ENCODE measurements at places on chromosomes 1 and 21.

DNA sequence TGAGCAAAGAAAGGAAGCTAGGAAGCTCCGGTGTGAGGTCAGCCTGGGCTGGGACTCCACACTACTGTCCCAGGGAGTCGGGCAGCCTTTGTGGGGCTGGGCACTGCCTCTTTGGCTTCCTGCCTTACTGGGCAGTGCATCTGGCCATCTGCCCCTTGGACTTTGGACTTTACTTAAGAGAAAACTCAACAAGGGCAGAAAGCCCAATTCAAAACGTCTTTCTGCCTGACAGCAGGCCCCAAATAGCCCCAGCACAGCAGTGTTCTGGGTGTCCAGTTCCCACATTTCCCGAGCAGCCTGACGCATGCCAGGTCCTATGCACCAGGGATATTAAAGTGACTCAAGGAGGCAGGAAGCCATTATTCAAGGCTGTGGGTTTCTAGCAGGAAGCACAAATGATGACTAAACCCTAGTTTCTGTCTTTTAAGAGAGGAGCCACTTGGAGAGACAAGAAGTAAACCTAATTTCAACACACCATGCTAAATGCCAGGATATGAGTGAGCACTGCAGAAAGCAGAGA lies 37.9 kb upstream of the EDEM3 start:
- DNase-seq, result peak; percentile 82

DNA sequence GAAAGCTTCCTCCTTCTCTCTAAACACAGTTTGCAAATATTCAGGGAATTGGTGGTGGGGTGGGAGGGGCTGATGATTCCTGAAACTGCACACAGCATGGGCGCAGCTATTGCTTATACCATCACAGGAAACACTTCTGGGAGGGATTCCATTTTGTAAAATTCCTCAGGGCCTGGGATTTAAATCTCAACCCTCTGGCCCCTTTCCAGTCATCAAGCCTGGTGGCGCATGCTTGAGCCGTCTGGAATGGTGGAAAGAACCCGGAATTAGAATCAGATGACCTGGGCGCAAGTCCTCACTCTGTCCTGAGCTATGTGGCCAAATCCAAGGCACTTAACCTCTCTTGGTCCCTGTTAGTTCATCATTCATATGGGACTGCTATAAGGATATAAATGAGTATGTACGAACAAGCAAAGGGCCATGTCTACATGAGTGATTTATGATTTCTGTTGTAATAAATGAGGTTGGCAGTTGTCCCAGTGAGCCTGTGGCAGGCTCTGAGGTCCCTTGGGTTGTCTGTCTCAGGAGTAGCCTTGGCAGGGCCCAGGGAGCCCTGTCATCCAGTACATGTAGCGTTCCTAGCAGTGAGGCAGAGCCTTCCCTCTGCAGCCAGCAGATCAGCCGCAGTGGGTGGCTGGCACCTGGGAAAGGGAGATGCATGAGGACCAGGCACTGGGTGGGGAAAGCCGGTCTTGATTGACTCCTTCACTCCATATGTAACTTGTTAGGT lies 72.0 kb downstream of the MAN1C1 start:
- DNase-seq, result no peak

- peak; percentile 77 for DNase-seq
Measured at GRCh38 chr1:40096977-40097782, at the start of gene PPT1. TSS of gene PPT1 (minus strand) at chr1:40097252. CDS start at chr1:40097238, 14 bp downstream.

GRCh38 chr1:204307334-204307883 lies 52.3 kb downstream of the PLEKHA6 start:
- DNase-seq, result no peak

DNA sequence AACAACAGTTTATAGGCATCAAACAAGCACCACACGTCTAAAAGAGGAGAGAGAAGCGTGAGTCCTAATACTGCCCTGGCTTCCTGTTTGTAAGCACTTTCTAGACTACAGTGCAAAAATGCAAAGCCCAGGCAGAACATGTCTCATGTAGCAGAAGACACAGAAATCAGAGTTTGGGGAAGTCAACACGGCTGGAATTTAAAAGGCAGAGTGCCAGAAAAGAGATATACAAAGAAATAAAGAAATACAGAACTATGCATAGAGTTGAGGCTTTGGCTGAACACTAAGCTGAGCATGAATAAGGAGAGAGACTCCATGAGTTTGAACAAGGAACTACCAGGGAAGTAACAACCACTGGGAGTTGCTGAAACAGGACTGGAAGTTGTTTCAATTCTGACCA lies 566.6 kb upstream of the NR5A2 start:
- DNase-seq, result peak; percentile 69

GRCh38 chr1:34156739-34157138 lies 8.3 kb downstream of the CSMD2 start:
- DNase-seq, result no peak

DNA sequence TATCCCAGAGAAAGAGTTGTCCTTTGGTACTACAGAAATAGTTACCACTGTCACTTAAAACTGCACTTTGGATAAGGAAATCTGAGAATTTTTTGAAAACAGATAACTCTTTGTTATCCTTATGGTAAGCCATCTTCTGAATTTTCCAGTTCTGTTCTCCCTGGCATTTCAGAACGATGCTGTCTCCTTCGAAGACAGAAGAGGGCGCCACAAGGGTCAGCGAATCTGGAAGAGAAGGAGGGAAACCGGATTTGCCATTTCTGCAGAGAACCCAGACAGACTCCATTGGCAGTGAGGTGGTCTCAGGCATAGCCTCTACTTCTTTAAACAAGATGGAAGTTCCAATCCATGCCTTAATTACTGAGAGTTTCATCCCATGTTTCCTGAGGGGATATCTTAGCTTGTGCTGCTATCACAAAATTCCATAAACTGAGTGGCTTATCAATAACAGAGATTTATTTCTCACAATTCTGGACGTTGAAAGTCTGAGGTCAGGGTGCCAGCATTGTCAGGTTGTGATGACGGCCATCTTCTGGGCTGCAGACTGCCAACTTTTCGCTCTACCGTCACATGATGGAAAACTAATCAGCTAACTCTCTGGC lies 6.4 kb downstream of the FCRL2 start:
- no peak for DNase-seq
